Transverse colon (tissue), 4 donors: ENCODE measurements at places on chromosomes 5 and 9. TPM values are rescaled to one million over a fixed set of nuclear protein-coding genes. Genes with fewer than 3 reads are reported as not detected.

DNA sequence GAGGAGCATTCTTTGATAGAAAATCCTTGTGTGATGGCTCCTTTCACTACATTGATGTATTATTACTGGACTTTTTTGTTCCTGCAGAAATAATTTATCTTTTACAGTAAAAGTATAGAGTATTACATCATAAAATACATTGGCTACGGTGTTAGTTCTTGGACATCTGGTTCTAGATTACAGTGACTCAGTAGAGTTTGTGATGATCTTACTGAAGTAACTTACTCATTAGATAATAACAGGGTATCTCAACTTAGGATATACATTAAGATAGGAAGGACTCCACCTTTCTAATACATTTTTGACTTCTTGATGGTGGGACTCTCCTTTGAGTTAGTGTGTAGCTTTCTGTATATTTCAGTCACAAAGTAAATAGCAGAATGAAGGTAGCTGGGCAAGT, 59.1 kb downstream of the ZNF462 start:
- no peak for DNase-seq

GRCh38 chr5:157571357-157571827, 4.2 kb downstream of the ADAM19 start:
- peak; percentile 65 for DNase-seq

DNA sequence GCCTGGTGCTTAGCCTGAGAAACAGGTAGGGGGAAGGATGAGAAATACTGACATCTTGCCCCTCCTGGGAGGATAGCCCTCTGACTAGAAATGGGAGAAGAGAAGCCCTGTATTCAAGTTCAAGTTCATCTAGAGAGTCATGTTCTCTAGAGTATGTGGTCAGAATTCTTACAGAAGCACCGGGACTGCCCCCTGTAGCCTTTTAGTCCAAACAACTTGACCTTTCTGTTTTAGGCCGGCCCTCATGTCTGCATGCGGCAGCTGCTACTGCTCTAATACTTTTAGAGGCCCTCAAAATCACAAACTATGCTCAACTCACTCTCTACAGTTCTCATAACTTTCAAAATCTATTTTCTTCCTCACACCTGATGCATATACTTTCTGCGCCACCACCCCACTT, 47.7 kb downstream of the PHAX start:
- DNase-seq: no peak

DNA sequence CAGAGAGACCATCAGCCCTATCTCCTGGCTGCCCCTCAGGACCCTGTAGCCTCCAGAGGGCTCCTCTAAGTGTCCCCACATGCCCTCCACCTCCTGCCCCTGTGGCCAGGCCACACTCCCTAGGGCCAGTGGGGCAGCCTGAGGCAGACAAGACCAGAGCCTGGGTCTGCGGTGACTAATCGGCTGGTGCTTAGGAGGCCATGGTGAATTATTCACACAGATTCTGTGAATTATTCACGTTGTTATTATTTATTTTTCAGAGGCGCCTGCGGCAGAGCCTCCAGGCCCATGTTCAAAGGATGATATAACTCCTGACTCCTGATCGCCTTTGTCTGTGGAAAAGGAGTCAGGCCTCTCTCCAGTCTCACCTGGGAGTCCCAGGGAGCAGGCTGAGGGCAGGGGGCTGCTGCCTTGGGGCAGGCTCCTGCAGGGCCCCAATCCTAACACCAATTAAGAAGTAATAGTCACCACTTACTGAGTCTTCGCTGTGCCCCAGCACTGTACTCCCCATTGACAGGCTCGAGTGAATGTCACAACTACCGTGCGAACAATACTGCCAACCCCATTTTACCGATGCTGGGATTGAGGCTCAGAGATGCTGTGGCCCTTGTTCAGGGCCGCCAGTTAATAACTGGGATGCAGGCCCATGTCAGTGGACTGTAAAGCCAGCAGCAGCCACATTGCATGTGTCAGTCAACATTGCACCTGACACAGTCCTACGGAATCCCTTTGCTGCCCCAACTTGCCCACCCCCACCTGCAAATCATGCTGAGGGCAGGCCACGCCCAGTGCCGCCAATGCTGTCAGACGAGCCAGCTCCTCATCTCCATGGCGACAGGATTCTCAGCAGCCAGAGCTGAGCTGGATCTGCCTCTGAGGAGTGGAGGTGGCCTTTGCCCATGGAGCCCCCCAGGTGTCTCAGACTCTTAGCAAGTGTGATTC, 94.9 kb downstream of the PCDH1 start:
- DNase-seq: no peak

DNA sequence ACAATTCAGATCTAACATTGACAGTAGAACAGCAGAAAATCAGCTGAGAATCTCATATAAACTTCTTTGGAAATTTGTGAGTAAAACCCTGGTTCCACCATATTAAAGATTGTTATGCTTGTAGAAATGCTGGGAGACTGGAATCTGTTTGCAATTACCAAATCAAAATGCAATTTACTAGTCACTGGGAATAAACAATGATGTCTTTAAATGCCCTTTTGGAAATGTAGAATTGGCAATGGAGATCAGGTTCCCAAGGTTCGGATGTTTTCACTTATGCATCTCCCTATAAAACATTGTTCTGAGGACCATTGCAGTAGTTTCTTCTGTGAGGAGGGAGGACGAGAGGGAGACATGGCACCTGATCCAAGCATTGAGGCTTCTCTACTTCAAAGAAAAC, 384.4 kb downstream of the TMEM167A start:
- no peak for DNase-seq

- no peak for DNase-seq
Measured at GRCh38 chr5:72561148-72561972, 54.1 kb upstream of the ZNF366 start.

DNA sequence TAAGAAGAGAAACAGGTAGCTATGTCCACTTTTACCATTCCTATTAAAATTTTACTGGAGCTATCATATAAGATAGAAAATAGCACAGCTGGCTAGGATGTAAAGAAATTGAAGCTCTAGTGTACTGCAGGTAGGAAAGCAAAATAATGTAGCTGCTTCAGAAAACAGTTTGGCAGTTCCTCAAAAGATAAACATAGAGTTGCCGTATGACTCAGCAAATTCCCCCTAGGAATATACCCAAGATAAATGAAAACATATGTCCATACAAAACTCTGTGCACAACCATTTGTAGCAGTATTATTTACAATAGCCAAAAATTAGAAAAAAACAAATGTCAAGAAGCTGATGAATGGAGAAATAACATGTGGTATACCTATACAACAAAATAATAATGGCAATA, 64.6 kb upstream of the SHISAL2B start:
- DNase-seq: no peak

GRCh38 chr5:10275991-10276390, 25.9 kb downstream of the CCT5 start:
- no peak for DNase-seq

DNA sequence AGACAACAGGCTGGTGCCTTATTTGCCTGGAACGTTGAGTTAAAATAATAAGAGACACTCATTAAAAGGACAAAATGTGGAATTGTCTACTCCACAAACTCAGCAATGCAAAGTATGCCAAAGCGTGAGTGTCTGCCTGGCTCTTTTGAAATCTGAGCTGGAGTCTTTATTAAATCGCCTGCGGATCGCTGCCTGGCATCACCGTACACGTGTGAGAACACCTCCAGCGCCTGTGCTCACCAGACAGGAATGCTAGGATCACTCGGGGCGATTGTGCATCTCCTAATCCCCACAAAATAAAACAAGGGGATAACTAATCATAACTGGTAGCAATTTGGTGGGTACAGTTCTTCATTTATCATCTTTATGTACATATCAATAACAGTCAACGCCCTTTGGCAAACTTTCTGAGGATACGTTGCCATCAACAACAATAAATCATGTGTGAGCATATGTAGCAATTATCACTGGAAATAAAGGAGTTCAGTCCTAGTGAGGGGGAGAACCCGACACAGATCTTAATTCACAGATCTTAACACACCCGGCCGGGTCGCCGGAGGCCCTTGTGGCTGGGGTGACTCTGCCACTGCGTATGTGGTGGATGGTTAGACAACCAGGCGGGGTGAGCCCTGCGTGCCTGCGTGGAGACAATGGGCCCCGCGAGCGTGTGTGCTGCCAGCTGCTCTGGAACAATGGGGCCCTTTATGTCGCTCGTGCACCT, 284.9 kb upstream of the IRX1 start:
- no peak for DNase-seq

GRCh38 chr9:97314503-97314902, 7.0 kb downstream of the CCDC180 start:
- no peak for DNase-seq

DNA sequence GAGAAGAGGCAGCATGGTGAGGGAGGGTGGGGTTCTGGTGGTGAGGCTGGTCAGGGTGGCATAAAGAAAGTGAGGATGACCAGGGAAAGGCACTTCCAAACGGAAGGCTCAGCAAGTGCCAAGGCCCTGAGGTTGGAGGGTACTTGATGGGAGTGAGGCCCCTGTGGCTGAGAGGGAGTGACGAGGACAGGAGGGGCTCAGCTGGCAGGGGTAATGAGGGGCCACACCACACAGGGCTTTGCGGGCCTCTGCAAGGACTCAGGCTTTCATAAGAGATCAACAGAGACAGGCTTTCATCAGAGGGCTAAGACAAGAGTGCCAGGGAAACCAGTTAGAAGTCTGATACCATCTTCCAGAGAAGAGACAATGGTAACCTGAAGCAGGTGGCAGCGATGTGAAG, 23.6 kb downstream of the ARPC5L start:
- no peak for DNase-seq

DNA sequence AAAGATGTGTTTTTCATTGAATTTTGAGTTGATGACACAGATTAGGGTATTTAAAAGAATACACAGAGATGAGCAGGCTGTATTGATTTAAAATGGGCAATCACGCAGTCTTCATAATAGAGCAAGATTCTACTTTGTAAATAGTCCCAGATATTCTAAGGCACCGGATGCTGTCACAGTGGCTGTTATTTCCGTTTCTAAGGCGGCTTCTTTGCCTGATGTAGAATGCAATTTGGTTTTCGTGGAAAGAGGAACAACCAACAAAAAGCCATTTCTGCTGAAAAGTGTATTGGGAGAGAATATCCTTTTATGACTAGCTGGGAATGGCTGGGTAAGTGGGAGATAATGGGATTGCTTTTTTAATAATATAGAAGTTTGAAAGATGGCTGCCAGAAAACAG, 17.5 kb downstream of the PRKACG start:
- no peak for DNase-seq

DNA sequence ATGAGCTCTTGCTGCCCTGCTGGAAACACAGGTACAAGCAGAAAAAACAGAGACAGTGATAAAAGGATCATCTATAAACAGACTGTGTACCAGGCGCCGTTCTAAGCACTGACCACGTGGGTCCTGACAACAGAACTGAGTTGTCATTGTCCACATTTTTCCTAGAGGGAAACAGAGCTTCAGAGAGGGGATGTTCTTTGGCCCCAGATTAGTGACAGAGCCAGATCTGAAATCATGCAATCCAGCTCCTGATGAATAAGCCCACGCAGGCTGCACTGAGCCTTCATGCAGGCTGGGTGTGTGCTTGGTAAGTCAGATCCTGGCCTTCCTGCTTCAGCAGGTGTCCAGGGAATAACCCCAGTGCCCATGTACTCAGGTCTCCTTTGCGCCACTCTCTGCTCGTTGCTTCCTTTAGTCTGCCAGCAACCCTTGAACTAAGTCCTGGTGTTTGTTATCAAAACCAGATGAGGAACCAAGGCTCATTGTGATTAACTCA, 22.8 kb upstream of the TCF7 start:
- no peak for DNase-seq

GRCh38 chr9:4743131-4743875, 2.3 kb upstream of the AK3 start:
- no peak for DNase-seq

DNA sequence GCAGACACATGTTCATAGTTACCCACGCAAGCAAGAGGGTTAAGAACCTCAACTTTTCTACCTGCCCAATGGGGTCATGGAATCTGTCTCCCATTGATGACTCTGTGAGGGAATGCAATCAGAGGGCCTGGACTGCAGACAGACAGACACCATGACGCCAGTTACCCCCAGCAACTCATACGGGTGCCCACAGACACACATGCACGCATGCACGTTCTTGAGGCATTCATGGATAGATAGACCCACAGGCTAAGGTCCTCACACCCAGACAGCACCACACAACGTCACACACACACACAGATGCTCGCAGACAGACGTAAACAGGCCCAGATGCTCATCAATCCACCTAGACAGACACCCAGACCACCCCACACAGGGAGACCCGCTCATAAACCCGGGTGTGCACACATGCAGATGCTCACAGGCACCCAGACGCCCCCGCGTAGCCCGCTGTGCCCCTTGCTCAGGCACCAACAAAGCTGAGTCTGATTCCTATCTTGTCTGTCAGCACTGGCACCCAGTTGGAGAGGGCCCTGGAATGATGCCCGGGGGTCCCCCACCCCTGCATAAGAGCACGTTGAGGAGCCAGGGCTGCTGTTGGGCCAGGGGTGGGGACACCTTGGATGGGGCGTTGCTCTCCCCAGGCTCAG, 23.6 kb downstream of the LHX2 start:
- DNase-seq: no peak

GRCh38 chr5:60457233-60457632, 242.7 kb downstream of the DEPDC1B start:
- DNase-seq: no peak

- no peak for DNase-seq
Measured at GRCh38 chr5:122120957-122121356, 8.4 kb upstream of the ZNF474 start.

DNA sequence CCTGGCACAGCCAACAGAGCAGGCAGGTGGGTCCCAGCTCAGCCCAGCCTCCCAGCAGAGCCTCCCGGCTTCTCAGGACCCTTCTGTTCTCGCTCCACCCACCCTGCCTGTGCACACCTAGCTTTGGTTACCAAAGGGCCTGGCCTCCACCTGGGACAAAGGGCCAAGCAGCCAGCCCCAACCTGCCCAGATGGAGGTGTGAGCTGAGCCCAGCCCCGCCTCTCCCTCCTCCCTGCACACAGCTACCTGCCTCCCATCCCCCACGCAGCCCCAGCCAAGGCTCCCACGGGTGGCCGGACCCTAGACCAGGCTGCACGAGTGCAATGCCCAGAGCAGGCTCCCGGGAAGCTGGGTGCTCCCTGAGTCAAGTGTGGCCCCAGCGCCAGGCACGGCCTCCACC, 5.6 kb downstream of the TPRN start:
- peak; percentile 79 for DNase-seq

- DNase-seq: no peak
Measured at GRCh38 chr9:106056328-106056727, 362.0 kb downstream of the TMEM38B start.

GRCh38 chr9:137382444-137383080, 40.4 kb downstream of the EXD3 start:
- no peak for DNase-seq

DNA sequence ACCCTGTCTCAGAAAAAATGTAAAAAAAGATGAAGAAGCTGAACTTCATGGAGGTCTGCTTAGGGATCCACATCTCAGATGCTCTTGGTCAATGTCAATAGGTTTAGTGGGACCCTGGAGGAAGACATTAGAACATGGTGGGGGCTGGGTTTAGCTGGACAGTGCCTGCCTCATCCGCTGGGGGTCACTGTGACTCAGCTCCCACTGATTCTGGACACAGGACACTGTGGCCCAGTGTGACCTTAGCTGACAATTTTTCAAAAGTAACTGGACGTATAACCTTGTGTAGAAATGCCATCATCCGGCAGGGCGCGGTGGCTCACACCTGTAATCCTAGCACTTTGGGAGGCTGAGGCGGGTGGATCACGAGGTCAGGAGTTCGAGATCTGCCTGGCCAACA, 7.3 kb upstream of the HNRNPAB start:
- peak; percentile 27 for DNase-seq

The THOC3 gene
- total RNA-seq: 1.9 TPM

The SPATA31C1 gene
- total RNA-seq: not detected

The WDR31 gene
- 1.8 TPM for total RNA-seq

The S100Z gene
- total RNA-seq: not detected

The LMX1B gene
- not detected for total RNA-seq

The ANKRD31 gene
- not detected for total RNA-seq

The KCTD16 gene
- total RNA-seq: not detected

The FOXD4 gene
- not detected for total RNA-seq

The TRAF2 gene
- total RNA-seq: 13.0 TPM
